Psoas muscle (tissue), 8 donors: ENCODE measurements at places on chromosomes 7 and 10. TPM values are rescaled to one million over a fixed set of nuclear protein-coding genes. Genes with fewer than 3 reads are reported as not detected.

Gene HHEX
- 1.7 TPM for total RNA-seq

Gene HOXA5
- 4.7 TPM for total RNA-seq

Gene BMPR1A
- 30.0 TPM for total RNA-seq

Gene LEP
- total RNA-seq = 0.30 TPM

GRCh38 chr7:69036301-69036700 lies 562.0 kb upstream of the AUTS2 start:
- no peak for DNase-seq

DNA sequence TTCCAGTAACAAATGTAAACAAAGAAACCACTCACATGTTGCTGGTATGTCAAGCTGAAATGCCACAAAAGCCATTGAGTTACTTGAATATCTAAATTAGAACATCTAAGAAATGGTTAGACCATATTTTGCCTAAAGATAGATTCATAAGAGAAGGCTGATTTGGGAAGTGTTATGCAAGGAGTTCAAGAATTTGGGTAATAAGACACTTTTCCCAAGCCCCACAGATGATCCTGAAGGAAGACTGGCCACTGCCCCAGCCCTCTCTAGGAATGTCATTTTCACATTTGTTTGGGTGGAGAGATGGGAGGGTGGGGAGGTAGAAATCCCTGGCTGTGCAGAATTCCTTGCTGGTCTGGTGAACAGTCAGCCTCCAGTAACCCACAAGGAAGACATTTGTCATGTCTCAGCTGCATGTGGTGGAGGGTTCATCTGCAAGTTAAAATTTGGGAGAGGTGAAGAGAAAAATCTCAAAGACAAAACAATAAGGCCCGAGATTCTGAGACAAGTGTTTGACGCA lies 427.2 kb upstream of the KLF6 start:
- no peak for DNase-seq

GRCh38 chr7:156827587-156828203 lies 65.3 kb downstream of the LMBR1 start:
- DNase-seq = no peak

DNA sequence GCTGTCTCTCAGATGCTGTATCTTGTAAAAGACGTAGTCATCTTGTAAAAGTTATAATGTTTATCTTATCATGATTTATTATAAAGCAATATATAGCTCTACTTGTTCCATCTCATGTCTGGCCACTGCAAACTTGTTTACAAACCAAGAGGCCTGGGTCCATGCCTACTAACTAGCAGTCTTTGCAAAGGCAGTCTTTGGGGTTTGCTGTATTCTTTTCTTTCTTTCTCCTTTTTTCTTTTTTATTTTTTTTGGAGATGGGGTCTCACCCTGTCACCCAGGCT lies 272.6 kb downstream of the GATA3 start:
- no peak for DNase-seq

DNA sequence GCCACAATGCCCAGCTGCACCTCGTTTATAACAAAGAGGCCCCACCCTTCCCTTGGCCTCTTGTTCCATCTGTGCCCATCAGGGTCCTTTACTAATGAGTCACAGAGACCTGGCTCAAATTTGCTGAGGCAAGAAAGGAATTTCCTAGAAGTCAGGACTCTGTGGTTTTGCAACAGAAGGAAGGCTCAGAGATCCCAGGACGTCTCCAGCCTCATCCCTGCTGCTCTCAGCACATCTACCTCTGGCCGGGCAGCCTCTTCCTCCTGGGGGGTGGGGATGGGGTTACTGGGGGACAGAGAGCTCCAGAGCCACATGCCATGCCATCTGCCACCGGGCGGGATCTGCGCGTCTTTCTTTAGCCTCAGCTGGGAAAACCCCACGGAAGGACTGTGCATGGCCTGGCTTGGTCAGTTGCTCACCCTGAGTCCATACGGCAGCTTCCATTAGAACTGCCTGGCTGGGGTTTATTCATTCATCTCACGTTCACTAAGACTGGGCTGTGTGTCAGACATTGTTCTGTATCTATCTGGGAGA lies 41.9 kb upstream of the PSMG3 start:
- DNase-seq = no peak

DNA sequence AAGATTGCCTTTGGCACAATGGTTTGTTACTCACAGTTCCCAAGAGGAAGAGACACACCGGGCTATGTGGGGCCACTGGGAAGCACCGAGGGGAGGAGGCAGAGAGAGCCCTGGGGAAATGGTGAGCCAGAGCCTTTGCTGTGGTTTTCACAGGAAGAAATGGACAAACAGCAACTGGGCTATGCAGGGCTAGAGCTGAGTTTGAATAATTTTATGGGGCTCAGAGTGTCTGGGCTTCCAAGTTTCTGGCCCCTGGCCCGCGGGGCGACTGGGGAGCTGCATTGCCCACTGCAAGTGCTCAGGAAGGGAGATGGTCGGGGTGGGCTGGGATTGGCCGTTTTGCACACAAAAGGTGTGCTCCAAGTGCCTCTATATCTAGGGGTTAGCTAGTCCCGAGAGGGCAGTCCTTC lies 92.6 kb downstream of the CHST15 start:
- DNase-seq = no peak
